Dermis blood vessel endothelial cell (primary cell): ENCODE measurements at places on chromosomes 6 and 20.

- no peak for DNase-seq
Observed at GRCh38 chr20:2804041-2804828, 3.8 kb upstream of the CPXM1 start.

- DNase-seq: peak; percentile 38
Observed at GRCh38 chr6:41700463-41701347, 34.7 kb downstream of the TFEB start.

GRCh38 chr20:63367446-63368055 is 6.4 kb upstream of the CHRNA4 start:
- no peak for DNase-seq

DNA sequence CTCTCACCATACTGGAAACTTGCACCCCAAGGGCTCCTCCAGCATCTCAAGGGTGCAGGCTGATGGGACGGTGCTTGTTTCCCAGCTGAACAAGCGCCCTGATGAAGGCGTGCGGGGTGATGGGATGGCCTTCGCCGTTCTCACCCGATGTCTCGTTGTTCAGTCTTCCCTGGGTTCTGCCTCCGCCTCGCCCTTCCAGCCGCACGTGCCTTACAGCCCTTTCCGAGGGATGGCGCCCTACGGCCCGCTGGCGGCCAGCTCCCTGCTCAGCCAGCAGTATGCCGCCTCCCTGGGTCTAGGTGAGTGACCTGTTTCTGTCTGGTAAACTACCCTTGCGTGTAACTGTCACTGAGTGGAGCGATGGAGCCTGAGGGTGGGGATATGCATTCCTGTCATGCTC is 3.9 kb downstream of the LSM14B start:
- no peak for DNase-seq

- DNase-seq: no peak
Observed at GRCh38 chr6:118770112-118770788, 118.9 kb upstream of the CEP85L start.

DNA sequence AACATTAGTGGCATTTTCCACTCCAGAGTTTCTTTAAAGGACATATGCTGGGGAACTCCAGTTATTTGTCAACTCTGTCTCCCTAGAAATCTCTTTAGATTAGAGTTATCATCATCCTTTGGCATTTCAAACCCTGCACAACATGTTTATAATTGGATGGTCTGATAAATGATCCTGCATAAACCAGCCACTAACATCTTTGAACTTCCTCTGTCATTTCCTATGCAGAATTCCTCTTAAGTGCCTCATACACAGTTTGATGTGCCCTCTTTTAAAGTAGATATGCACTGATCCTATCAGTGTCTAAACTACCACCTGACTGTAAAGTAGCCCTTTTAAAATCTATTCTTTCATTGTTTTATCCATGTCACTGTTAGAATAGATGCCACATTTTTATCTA is 306.3 kb upstream of the IRAK1BP1 start:
- DNase-seq: peak; percentile 58

GRCh38 chr6:169171951-169172350 is 81.7 kb downstream of the THBS2 start:
- DNase-seq: no peak
